ENCODE measurements at places on chromosomes 6 and 20.

GRCh38 chr6:30922447-30922852 is 8.4 kb downstream of the VARS2 start:
- DNase-seq = no peak

GRCh38 chr6:107061125-107062020 is 33.4 kb downstream of the MTRES1 start:
- no peak for DNase-seq

- DNase-seq = no peak
Measured at GRCh38 chr20:45060294-45060693, 40.6 kb downstream of the KCNS1 start.

- DNase-seq = no peak
Measured at GRCh38 chr6:7502743-7503142, 38.7 kb upstream of the DSP start.

GRCh38 chr20:41969656-41970055 is 351.5 kb upstream of the CHD6 start:
- DNase-seq = no peak

DNA sequence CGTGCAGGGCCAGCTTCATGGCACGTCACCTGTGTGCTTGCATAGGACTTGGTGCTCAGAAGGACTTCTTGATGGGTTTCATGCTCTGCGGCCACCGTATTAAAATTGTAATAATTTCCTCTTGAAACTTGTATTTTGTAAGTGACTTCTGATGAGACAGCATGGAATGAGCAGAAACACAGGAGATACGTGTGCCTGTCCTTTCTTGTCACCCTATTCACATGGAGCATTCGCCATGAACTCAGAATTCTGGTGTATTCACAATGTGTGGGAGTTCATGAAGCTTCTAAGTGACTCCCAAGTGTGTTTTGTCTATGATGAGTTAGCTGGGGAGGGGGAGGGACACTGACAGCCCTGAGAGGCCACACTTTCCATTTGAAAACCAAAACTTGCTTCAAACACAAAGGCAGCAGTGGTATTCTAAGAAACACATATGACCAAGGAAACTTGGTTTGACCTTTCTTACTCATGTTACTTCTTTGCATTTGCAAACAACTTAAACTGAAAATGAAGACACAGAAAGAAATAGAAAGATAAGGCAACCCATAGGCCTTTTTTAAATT is 92.1 kb upstream of the NEDD9 start:
- no peak for DNase-seq

GRCh38 chr6:67221226-67221625 is 1413.9 kb upstream of the ADGRB3 start:
- DNase-seq = no peak

Measured in stimulated activated CD8-positive, alpha-beta memory T cell treated with anti-CD3 and anti-CD28 coated beads, Interleukin-15, amount 100 ng/mL, for 1 hour (primary cell).